CD4-positive, alpha-beta T cell (primary cell): ENCODE measurements at places on chromosomes 13 and 19. TPM values are rescaled to one million over a fixed set of nuclear protein-coding genes. Genes with fewer than 3 reads are reported as not detected.

DNA sequence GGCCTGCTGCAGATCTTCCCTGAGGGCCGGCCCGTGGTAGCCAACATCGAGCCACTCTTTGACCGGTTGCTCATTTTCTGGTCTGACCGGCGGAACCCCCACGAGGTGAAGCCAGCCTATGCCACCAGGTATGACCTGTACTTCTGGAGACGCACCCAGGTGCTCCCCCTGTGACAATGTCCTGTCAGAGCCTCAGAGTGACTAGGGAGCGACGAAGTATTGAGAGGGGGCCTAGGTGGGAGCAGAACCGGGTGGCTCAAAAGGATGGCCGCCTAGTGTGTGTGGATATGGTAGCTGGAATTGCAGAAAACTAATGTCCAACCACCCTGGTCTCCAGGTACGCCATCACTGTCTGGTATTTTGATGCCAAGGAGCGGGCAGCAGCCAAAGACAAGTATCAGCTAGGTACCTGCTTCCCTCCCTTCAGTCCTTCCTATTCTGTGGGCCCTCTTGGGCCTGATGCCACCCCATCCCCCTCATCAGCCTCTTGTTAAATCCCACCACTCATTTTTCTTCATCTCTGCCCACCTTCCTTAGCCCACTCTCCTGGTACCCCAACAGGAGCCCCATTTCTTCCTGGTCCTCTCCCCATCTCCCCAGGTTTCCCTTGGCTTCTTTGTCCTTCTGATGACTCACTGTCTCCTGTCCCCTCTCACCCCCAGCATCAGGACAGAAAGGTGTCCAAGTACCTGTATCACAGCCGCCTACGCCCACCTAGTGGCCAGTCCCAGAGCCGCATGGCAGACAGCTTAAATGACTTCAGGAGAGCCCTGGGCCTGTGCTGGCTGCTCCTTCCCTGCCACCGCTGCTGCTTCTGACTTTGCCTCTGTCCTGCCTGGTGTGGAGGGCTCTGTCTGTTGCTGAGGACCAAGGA lies 8.4 kb downstream of the EGLN2 start:
- H3K36me3 ChIP-seq: peaks cover 51% of the 10 kb centered on the region
- no peak for DNase-seq
- H3K27me3 ChIP-seq: no peaks in the 10 kb centered on the region
- peaks cover 100% of the 10 kb centered on the region for H3K4me1 ChIP-seq
- H3K4me3 ChIP-seq: peak overlapping the region; percentile 24

DNA sequence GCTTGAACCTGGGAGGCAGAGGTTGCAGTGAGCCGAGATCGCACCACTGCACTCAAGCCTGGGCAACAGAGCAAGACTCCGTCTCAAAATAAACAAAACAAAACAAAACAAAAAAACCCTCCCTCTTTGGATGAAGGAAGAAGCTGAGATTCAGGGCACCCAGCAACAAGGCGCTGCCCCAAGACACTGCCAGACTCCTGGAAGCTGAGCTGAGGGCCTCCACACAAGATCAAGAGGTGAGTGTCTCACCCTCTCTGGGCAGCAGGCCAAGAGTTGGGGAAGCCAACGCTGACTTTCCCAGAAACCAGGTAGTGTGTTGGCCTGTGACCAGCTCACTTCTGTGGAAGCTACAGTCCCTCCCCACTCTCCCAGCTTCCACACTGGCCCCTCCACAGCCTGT lies 3.7 kb upstream of the TYROBP start:
- peak; percentile 43 for DNase-seq
- no peak overlapping the region for H3K4me3 ChIP-seq
- H3K27me3 ChIP-seq: no peaks in the 10 kb centered on the region
- peaks cover 32% of the 10 kb centered on the region for H3K4me1 ChIP-seq

Gene OR7C1
- total RNA-seq: not detected

DNA sequence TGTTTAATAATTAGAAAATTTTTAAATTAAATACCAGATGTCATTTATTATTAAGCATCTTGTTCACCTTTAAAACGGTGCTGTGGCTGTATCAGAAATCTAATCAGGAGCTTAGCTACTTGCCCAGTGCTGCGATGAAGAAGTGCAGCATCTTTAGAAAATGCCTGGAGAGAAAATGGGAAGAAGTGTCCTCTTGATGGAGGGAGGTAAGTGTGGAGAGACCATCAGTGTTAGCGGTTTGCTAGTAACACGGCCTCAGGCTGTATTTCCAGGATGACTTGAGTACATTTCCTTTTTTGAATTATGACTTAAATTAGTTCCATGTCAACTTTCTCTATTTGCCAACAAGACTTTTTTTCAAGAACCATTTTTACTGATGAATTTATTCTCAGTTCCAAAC lies 74.1 kb downstream of the SHISA2 start:
- no peak overlapping the region for H3K4me3 ChIP-seq
- peaks cover 33% of the 10 kb centered on the region for H3K4me1 ChIP-seq
- H3K27ac ChIP-seq: no peak overlapping the region
- DNase-seq: no peak
- no peaks in the 10 kb centered on the region for H3K36me3 ChIP-seq

- H3K27ac ChIP-seq: no peak overlapping the region
- H3K36me3 ChIP-seq: no peaks in the 10 kb centered on the region
- no peak overlapping the region for H3K4me3 ChIP-seq
- H3K27me3 ChIP-seq: no peaks in the 10 kb centered on the region
- no peak for DNase-seq
Measured at GRCh38 chr13:40232311-40233040, 434.0 kb downstream of the FOXO1 start.

- H3K4me3 ChIP-seq: no peak overlapping the region
- no peak overlapping the region for H3K27ac ChIP-seq
- H3K27me3 ChIP-seq: no peaks in the 10 kb centered on the region
- no peak for DNase-seq
- H3K36me3 ChIP-seq: peaks cover 13% of the 10 kb centered on the region
Measured at GRCh38 chr13:32503727-32504126, 34.9 kb downstream of the N4BP2L2 start.

Gene SMIM44
- not detected for total RNA-seq

Gene SLC25A30
- 23.2 TPM for total RNA-seq

DNA sequence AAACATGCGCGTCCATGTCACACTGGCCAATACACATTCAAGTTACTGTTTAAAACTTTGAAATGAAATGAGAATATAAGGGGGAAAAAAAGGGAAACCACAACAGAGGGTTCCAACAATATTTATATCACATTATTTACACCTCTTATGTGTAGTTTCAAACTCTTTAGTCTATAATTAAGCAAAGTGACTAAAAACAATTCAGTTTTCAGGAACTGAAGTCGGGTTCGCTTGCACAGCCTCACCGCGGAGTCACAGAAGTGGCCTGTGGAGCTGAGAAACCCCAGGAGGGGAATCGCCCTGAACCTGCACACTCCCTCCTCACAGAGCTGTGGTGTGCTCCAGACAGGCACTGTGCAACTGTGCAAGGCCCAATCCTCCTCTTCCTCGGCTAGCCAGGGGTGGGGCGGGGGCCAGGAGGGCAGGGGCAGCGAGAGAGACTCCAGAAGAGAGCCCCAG lies 75.9 kb downstream of the STK24 start:
- DNase-seq: no peak
- peaks cover 44% of the 10 kb centered on the region for H3K36me3 ChIP-seq
- H3K27ac ChIP-seq: no peak overlapping the region
- H3K4me3 ChIP-seq: no peak overlapping the region

- H3K4me3 ChIP-seq: no peak overlapping the region
- no peaks in the 10 kb centered on the region for H3K36me3 ChIP-seq
- H3K27ac ChIP-seq: no peak overlapping the region
- DNase-seq: no peak
Measured at GRCh38 chr19:42467183-42467760, 24.5 kb upstream of the CXCL17 start.

DNA sequence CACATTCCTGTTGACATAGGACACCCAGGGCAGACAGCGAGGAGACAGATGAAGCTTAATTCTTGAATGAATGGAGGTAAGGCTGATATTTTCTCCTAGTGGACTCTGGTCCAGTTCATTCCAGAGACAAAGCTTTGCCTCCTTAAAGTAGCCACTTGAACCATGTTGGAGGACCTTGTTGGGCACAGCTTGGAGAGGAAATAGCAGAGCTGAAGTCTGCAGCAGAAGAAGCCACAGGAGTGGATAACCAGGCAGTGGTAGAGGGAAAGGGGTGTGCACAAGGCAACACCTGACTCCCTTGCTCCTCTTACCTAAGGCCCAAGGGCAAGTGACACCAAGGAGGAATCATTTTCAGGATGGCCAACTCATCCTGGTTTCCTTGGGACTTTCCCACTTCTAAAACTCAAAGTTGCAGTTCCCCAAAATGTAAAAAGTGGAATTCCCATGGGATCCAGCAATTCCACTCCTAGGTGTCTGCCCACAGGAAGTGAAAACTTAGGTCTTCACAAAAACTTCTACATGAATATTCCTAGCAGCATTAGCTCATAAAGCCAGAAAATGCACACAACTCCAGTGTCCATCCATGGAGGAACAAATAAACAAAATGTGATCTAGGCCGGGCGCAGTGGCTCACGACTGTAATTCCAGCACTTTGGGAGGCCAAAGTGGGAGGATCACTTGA lies 6.6 kb upstream of the RFX2 start:
- DNase-seq: no peak
- no peak overlapping the region for H3K27ac ChIP-seq
- no peaks in the 10 kb centered on the region for H3K27me3 ChIP-seq
- H3K4me1 ChIP-seq: no peaks in the 10 kb centered on the region
- H3K36me3 ChIP-seq: no peaks in the 10 kb centered on the region
- H3K4me3 ChIP-seq: no peak overlapping the region

Gene RNU6-9
- total RNA-seq: not detected

DNA sequence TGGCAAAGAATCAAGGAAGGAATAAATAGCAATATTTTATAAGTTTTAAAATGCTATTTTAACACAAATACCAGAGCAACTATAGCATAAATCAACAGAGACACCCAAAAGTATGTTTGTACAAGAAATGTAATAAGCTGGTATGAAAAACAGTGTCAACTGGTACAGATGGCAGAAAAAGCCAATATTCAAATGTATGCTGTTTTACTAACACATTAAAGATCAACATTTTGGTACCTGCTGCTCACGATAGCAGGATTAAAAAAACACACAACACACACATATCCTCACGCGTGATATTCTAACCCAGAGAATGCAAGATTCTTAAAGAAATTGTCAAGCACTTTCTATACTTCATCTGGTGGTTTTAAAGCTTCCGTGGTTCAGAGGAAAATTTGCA lies 48.1 kb upstream of the C19orf12 start:
- H3K4me3 ChIP-seq: no peak overlapping the region
- no peaks in the 10 kb centered on the region for H3K27me3 ChIP-seq
- H3K36me3 ChIP-seq: no peaks in the 10 kb centered on the region
- peaks cover 9% of the 10 kb centered on the region for H3K4me1 ChIP-seq
- no peak for DNase-seq

DNA sequence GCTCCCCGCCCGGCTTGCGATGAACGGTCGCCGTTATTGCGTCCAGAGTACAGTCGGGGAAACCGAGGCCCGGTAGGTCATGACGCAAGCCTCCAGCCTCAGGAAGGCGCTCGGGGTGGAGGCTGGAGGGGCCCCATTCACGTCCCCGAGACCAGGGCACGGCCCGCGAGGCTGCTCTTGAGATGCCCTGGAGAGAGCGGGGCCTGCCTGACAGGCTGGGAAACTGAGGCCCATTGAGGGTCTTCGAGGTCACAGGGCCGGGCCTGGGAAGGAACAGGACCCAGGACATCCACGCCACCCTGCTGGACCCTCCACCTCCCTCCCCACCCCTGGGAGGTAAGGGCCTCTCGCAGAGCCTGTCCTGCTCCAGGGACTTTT lies 367 bp downstream of the NDUFS7 start:
- no peaks in the 10 kb centered on the region for H3K27me3 ChIP-seq
- peak overlapping the region; percentile 92 for H3K4me3 ChIP-seq
- peak overlapping the region; percentile 70 for H3K27ac ChIP-seq
- H3K4me1 ChIP-seq: peaks cover 34% of the 10 kb centered on the region
- DNase-seq: no peak
- peaks cover 19% of the 10 kb centered on the region for H3K36me3 ChIP-seq

Gene PSG1
- not detected for total RNA-seq
